ENCODE measurements at places on chromosomes 4 and X.

- no peak for DNase-seq
These were observed 228.1 kb downstream of the ADAMTS3 start for GRCh38 chr4:72340803-72341431.

DNA sequence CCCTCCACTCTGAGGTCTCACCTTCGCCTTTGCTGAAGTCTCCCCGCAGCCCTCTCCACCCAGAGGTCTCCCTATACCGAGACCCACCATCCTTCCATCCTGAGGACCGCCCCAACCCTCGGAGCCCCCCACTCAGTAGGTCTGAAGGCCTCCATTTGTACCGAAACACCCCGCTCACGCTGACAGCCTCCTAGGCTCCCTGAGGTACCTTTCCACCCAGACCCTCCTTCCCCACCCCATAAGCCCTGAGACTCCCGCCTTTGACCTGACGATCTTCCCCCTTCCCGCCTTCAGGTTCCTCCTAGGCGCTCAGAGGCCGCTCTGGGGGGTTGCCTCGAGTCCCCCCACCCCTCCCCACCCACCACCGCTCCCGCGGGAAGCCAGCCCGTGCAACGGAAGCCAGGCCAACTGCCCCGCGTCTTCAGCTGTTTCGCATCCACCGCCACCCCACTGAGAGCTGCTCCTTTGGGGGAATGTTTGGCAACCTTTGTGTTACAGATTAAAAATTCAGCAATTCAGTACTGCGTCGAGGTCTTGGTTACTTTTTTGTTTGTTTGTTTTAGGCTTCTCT, 5.0 kb downstream of the SOD3 start:
- no peak for DNase-seq

DNA sequence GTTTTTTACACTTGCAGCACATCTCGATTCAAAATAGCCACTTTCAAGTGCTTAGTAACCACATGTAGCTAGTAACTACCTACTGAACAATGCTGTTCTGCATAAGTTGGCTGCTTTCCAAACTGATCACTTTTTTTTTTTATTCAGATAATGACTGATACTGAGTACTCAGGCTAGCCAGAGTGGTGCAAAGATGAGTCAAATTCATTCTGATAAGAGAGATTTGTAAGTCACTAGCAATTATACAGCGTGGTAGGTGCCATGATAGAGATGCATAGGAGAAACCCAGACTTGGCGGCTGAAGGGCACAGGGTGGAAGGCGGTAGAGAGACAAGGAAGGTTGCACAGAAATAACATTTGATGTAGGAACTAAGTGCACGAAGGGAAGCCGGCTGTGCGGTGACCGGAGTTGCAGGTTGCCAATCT, 357 bp upstream of the IGBP1 start:
- no peak for DNase-seq

DNA sequence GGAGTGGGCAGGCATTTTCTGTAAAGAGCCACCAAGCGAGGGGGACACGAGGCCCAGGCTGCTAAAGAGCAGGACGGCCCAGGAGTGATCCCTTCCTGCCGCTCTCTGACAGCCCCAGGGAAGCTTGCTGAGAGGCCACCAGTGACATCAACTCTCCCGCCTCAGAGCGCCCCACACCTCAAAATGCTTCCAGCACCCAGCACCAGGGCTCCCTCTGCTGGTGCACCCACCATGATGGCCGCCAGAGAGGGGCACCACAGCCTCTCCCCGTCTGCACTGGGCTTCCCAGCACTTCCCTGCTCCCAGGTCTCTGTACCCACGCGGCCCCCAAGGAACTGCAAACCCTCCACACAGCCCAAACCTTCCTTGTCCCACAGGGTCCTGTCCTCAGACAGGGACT, 40.4 kb downstream of the GAK start:
- DNase-seq, result no peak

GRCh38 chr4:5709207-5709575, 832 bp upstream of the EVC2 start:
- no peak for DNase-seq

GRCh38 chrX:13177921-13178566, 133.6 kb upstream of the FAM9C start:
- no peak for DNase-seq

GRCh38 chr4:181138116-181138515, 1105.1 kb upstream of the TENM3 start:
- no peak for DNase-seq

DNA sequence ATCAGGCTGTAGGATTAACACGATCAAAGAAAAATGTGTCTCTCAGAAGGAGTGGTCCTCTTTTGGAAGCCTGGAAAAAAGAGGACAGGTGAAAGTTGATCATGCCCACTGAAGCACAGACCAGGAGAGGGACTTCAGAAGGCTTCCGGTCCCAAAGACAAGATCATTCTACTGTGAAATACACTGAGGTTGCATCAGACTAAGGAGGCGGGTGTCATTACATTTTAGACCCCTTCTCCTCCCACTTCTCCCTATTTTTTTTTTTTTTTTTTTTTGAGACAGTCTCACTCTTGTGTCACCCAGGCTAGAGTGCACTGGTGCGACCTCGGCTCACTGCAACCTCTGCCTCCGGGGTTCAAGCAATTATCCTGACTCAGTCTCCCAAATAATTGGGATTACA, 67.5 kb downstream of the RBM47 start:
- no peak for DNase-seq

- DNase-seq, result no peak
These were observed 324.2 kb downstream of the ANTXR2 start for GRCh38 chr4:79748835-79749234.

DNA sequence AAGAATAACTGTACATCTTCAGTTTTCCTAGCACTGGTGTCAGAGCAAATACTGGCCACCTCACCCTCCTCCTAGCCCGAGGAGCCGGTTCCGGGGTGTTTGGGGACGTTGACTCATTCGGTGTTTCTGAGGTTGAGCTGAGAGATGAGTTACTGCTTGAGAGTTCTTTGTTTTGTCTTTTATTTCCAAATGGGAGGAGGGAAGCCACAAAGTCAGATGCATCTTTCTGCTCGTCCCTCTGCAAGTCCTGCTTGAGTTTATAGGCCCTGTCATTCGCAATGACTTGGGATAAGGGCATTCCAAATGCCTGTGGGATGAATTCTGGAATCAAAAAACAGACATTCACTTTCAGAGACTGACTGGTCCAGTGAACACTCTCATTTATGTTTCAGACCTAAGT, 77.5 kb downstream of the HCCS start:
- DNase-seq, result no peak

- no peak for DNase-seq
These were observed 63.7 kb upstream of the ESX1 start for GRCh38 chrX:104318330-104319009.

- DNase-seq, result no peak
These were observed 890.6 kb downstream of the STPG2 start for GRCh38 chr4:97252615-97253154.

- no peak for DNase-seq
These were observed 494.4 kb downstream of the KCNIP4 start for GRCh38 chr4:21454201-21454600.

- DNase-seq, result no peak
These were observed 11.8 kb upstream of the FAM53A start for GRCh38 chr4:1695913-1696312.

GRCh38 chrX:108558217-108558616, 118.6 kb downstream of the COL4A5 start:
- DNase-seq, result no peak

- peak; percentile 34 for DNase-seq
These were observed 586 bp downstream of the BCAP31 start for GRCh38 chrX:153723351-153724251.

GRCh38 chrX:118499295-118499694, 3.7 kb downstream of the DOCK11 start:
- DNase-seq, result no peak

- no peak for DNase-seq
These were observed 82.7 kb downstream of the TECRL start for GRCh38 chr4:64326507-64326906.

DNA sequence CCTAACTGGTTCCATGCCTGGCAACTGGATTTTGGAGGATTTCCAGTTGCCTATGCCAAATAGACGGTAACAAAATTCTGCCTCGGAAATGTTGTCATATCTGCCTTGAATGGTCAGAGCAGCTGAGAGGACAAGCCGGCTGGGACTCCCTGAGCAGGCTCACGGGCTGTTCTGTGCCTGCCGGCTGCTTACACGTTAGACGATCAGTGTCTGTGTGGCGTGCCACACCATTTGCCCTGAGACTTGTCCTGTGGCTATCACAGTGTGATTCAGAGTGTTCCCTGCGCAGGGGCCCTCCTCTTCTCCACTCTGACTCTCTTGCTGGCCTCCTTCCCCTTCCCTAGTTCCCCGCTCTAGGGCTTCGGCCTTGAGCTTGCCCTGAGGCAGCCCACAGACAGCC, 42.4 kb downstream of the RAI2 start:
- DNase-seq, result no peak

DNA sequence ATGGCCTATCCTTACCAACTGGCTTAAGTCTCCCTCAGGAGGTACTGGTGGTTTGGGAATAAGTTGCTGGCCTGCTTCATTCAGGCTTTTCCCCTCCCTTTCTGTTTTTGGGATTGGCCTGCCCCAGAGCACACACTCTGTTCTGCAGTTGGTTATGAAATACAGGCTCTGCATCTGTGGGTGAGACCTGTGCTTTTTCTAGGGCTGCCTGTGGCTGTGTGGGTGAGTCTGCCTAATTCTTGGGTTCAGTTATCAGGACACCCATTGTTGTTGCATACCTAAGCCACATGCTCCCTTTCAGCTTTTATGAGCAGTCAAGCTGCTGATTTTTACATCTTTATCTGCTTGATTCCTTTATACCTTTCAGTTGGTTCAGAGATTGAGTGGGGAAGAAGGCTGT, 19.0 kb upstream of the CWH43 start:
- DNase-seq, result no peak

DNA sequence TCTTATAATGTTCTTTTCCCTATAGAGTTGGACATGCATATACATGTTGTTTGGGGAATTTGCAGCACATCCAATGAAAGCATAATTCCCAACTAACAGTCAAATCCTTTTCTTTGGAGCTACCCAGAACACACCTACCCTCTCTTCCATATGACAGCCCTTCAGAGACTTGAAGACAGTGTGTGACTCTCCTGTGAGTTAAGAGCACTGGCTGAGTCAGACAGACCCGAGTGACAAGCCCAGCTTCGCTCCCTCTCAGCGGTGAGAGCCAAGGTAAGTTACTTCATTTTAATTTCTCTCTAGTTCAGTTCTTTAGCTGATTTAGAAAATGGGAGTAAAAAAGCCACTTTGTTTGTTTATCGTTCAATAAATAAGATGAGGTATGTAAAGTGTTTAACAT, 86.3 kb downstream of the RTL9 start:
- no peak for DNase-seq

- DNase-seq, result no peak
These were observed 246.0 kb downstream of the FBXW7 start for GRCh38 chr4:152289941-152290340.

DNA sequence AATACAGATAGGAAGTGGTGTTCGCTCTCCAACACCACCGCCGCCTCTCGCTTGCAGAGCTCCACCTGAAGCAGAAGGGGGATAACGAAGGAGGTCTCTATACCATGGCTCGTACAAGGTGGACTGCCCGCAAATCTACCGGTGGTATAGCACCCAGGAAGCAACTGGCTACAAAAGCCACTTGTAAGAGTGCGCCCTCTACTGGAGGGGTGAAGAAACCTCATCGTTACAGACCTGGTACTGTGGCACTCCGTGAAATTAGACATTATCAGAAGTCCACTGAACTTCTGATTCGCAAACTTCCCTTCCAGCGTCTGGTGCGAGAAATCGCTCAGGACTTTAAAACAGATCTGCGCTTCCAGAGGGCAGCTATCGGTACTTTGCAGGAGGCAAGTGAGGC, 5.2 kb upstream of the BMP15 start:
- no peak for DNase-seq

All from renal pelvis (tissue), 12 donors.